ENCODE measurements at places on chromosomes 1 and 21. TPM values are rescaled to one million over a fixed set of nuclear protein-coding genes. Genes with fewer than 3 reads are reported as not detected.

SLAMF9 gene
- not detected for total RNA-seq

RAB25 gene
- 142 TPM for total RNA-seq

CHD5 gene
- 0.69 TPM for total RNA-seq

ATG4C gene
- total RNA-seq = 23.8 TPM

HES4 gene
- 19.7 TPM for total RNA-seq

GOLT1A gene
- total RNA-seq = 9.2 TPM

UBL4B gene
- total RNA-seq = not detected

FAM76A gene
- 14.6 TPM for total RNA-seq

PRRX1 gene
- not detected for total RNA-seq

VWA5B1 gene
- total RNA-seq = not detected

C4BPA gene
- total RNA-seq = not detected

TDRD5 gene
- total RNA-seq = 0.52 TPM

PHLDA3 gene
- 12.9 TPM for total RNA-seq

OBSCN gene
- total RNA-seq = 56.1 TPM

COL11A1 gene
- 8.2 TPM for total RNA-seq

RPE65 gene
- not detected for total RNA-seq

CD52 gene
- 5.3 TPM for total RNA-seq

All from endodermal cell (in vitro differentiated cells).